ENCODE measurements at places on chromosomes 4 and X.

- DNase-seq = no peak
Measured at GRCh38 chr4:159204566-159204965, 101.7 kb downstream of the RAPGEF2 start.

DNA sequence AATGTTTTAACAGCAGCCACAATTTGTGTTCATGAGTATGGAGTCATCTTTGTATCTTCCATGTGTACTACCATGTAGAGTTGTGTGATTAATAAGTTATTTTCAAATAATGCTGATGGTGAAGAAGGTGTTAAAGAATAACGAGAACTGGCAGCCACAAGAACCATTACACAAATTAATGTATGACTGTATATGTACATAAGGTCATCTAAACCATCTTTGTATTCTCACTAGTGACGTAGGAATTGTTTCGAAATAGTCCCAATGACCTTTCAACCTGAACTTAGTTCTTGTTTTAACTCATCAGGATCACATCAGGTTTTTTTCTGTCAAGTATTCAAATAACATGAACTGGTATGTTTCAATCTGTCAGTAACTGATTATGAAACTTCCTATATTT is 48.3 kb upstream of the NOCT start:
- DNase-seq = no peak

DNA sequence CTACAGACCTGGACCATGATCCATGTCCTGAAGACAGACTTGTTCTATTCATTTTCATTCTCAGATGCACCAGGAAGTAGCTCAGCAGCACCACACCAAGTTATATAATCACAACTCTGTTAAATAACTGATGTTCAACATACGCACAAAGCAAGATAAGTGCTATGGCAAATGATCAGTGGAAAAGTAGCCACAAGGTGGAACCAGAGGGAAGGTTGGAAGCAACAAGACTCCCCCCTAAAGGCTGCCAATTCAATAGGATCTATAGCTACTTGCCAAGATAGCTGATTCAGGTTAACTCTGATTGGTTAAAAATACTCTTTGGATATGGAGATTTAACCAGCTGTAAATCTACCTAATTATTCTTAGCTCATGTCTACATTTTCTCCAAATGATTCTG is 23.7 kb upstream of the FAM47B start:
- DNase-seq = no peak

- DNase-seq = no peak
Measured at GRCh38 chr4:140641105-140641555, 72.4 kb upstream of the UCP1 start.
